Lower leg skin (tissue), 4 donors: ENCODE measurements at places on chromosomes 3 and 15. TPM values are rescaled to one million over a fixed set of nuclear protein-coding genes. Genes with fewer than 3 reads are reported as not detected.

COPS2 gene
- total RNA-seq, result 48.8 TPM

TMOD2 gene
- total RNA-seq, result 6.8 TPM

GOLGA6L2 gene
- not detected for total RNA-seq

UROC1 gene
- total RNA-seq, result not detected

SLC24A5 gene
- 6.1 TPM for total RNA-seq

SPINK8 gene
- total RNA-seq, result not detected

PPIP5K1 gene
- 19.9 TPM for total RNA-seq

SCN11A gene
- total RNA-seq, result 0.10 TPM

ITIH4 gene
- total RNA-seq, result 3.6 TPM
